ENCODE measurements at places on chromosomes 1 and 21.

DNA sequence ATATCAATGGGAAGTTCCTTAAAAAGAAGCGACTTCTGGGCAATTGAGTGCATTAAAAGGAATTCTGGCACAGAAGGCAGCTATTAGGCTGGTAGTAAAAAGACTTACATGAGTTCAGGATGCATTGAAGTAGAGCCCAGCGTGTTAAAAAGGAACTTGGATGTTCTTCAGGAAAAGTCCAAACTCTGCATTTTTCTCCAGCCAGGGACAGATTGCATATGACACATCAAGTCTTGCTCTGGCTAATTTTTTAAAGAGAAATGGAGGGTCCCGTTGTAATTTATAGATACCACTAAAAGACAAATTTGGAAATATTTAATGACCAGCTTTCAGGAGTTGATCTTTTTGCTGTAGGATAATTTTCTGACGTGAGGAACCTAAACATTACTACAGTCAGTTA is 1.2 kb downstream of the TPRG1L start:
- DNase-seq, result no peak

DNA sequence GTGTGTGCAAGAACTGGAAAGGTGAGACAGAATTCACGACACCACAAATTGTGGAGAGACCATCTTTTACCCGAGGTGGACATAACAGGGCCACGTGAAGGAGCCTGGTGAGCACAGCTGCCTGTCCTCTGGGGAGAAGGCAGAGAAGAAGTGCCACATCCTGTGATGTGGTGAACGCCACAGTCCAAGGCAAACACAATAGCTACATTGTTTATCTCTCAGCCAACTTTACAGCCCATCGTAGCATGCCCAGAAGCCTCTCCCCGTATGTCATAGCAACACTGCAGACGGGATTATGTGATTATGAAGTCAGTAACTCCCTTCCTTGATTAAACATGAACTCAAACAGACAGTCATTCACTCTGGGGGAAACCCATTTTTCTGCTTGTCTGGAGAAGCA is 612.2 kb downstream of the SMYD3 start:
- DNase-seq, result no peak

DNA sequence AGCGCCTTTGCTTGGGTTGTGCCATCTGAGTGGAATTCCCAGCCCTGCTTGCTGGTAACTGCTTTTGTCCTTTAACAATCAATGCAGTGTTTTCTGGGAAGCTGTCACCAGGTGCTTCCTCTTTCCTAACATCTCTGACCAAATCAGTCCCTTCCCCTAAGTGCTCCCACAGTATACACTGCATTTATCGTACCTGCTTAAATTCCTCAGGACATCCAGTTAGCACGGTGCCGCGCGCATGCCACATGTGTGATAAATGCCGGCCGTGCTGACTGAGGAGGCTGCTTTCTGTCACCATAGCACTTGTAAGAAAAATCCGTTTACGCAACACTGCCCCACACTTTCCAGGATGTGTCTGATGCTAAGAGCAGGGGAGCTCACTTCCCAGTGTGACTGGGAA is 115.4 kb downstream of the BCAR3 start:
- DNase-seq, result no peak

GRCh38 chr1:100347009-100347966 is 5.0 kb upstream of the CDC14A start:
- peak; percentile 56 for DNase-seq

DNA sequence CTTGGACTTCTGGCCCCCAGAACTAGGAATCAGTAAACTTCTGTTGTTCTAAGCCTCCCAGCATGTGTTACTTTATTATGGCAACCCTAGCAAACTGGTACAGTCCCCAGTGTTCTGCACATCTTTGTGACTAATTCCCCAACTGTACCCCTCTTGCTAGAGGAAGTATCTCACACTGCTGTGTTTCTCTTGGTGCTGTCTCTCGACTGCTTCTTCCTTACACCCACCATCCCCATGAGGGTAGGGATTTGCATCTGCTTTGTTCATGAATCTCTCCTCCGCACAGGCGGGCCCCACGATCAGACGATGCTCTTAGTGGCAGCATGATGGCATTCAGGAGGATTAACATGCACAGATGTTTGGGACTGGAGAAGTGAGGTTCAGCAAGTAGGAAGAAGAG is 46.7 kb downstream of the CLIC6 start:
- DNase-seq, result no peak

DNA sequence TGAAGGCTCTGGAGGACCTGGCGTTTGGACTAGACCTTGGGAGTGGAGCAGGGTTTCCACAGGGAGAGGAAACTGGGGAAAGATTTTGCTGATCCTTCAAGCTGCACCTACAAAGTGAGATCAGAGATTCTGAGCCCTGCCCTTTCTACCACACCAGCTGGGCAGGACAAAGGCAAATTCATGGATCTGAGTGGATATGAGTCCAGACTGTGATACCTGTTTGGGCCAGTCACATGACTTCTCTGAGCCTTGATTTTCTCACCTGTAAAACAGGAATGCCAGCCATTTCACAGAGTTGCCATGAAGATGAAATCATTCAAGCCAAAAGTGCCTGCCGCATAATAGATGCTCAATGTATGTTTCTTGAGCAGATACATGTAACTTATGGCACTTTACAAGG is 4.9 kb upstream of the RASSF5 start:
- no peak for DNase-seq

DNA sequence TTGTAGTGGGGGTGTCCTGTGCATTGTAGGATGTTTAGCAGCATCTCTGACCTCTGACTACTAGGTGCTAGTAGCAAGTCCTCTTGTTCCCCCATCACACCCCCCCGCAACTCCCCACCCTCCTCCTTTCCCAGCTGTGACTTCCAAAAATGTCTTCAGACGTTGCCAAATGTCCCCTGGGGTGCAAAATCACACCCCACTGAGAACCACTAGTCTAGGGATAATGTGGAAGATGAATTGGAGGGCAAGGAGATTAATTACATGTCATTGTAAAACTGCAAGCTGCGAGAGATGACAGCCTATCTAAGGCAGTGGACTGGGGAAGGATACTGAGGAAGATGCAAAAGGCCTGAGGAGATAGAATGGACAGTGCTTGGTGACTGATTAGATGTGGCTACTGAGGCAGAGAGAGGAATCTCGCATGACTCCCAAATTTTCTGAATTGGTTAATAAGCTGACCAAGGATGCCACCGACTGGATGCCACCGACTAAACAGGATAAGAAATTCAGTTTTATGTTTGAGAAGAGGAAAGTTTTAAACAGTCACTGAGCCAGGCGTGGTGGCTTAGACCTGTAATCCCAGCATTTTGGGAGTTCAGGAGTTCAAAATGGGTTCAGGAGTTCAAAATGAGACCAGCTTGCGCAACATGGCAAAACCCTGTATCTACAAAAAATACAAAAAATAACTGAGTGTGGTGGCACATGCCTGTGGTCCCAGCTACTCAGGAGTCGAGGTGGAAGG is 3.1 kb upstream of the JAK1 start:
- DNase-seq, result no peak

DNA sequence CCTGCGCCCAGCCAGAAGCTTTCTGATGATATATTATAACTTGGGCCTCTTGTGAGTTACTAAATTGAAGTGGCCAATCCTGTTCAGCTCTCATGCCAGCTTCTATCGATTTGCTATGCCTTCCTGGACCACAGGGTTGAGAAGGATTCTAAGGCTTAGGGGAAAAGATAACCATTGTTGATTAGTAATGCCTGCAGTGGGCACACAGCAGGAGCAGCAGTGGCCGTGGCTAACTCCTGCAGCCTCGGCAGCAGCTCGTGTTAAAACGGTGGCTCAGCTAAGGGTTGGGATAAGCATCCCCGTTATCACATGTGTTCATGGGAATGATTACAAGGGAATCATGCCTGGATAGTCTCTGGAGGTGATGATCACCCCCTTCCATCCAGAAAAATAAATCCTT is 20.5 kb upstream of the KCNE2 start:
- DNase-seq, result no peak

DNA sequence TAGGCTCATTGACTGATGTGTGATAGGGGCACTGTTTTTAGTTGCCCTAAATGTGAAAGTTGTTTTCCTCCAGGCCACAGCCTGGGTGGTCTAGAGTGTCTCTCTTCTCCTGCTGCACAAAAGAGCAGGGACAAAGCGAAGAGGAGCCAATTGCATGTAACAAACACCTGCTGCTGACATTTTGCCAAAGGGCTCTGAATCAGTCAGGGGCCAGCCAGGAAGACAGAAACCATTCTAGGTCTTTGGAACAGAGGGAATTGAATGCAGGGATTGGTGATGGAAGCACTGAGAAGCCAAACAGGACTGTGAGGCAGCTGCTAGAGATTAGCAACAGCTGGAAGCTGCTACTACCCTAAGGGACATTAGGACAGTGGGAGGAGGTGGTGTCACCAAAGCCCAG is 185.3 kb upstream of the POU3F1 start:
- no peak for DNase-seq

- peak; percentile 30 for DNase-seq
These were observed 317.6 kb upstream of the PLD5 start for GRCh38 chr1:242842094-242842493.

DNA sequence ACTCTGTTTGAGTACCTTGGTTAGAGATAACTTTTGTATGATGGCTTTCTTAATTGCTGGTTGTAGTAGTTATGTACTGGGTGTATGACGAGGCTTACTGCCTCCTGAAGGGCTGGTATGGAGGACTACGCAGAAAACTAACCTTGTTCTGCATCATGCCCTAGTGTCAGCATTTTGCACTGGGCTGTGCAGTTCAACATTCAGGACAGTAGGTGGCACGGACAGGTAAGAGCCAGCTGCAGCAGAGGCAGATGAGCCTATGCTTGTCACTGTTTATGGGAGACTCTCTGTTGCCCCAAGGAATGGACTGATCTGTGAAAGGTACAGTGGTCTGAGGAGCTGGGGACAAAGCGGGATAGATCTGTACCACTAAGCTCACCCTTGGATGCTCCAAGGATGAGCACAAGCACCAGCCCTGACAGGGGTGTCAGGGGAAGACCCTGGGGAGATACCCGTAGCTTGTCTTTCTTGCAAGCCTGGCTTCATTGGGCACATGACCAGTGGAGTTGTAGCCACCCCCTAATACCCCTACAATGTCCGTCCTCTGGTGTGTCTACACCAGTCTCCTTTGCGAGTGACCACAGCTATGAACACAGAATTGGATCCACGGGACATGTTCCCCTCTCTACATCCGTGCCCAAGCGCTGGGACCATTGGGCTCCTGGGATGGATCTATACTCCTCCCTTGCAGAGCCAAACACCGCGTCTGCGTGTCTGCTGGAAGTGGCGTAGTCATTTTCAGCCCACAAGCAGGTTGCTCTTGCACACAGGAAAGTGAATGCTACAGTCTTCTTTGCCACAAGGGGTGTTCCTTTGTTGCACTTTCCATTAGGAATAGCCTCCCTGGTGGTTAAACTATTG is 51.1 kb upstream of the CFHR3 start:
- DNase-seq, result peak; percentile 40

- DNase-seq, result no peak
These were observed 247.9 kb downstream of the ADGRL2 start for GRCh38 chr1:82048596-82048995.

- DNase-seq, result no peak
These were observed 3.1 kb downstream of the PADI1 start for GRCh38 chr1:17207966-17208418.

DNA sequence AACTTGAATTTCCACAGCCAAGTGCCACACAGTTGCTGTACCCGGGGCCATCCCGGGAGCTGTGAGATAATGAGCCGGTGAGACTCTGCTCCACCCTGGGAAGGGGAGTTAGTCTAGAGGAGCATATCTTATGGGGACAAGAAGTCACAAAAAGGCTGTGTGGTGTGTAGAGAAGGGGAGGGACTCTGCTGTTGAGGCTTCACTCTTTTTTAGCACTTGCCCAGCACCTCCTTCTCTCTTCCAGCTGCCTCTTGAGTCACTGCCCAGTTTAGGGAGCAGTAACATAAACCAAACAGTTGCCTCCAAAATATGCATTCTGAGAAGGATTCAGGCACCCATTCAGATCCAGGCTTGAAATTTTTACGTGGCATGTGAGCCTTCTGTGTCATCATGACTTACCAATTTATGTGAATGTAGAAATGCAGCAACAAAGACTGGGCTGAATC is 744 bp upstream of the WDR26 start:
- DNase-seq, result no peak

All from cardiac muscle cell (in vitro differentiated cells and primary cell).